ENCODE measurements at places on chromosomes 4 and X.

DNA sequence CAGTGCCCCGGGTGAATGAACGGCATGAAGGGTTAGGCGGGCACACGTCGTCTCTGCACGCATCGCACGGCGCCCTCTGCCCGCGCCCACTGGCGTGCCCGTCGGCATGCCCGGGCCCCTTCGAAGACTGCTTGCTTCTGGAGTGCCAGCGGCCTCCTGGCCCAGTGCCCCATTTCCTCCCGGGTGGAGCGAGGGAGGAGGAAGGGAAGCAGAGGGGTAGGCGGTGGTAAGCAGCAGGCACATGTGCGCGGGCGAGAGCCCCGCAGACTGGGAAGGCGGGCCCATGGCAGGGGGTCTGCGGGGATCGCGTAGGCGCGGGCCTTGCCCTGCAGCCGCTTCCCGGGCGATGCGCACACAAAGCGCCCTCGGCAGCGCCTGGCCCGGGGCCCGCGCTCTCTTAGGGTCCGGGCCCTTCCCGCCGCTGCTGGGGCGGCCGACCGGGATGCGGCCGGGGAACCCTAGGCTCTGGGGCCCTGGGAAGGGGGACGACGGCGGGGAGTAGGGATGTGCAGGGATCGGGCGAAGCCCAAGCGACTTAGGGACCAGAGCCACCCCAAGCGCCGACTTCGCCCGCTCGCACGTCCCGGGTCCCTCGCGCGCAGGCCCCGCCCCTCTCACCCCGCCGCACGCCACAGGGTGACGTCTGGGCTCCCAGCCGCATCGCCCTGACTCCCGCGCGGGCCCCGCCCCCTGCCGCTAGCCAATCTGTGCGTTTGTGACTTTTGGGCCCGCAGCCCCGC lies 866 bp upstream of the EMD start:
- peak; percentile 61 for DNase-seq

DNA sequence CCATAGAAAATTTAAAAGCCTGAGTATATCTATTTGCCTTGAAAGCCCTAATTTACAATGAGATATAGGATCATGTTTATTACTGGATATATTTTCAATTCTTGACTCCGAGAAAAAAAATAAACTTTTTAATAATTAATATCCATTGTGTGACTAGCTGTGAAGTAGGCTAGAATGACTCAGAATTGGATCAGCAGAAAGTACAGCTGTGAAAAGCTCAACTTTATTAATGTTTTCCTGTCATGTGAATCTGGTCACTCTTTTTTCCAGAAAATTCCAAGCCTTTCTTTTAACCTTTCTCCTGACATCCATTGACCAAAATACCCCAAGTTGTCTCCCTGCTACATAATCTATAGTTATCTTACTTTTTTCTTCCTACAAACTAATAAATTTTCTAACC lies 171.8 kb upstream of the PACRGL start:
- no peak for DNase-seq

DNA sequence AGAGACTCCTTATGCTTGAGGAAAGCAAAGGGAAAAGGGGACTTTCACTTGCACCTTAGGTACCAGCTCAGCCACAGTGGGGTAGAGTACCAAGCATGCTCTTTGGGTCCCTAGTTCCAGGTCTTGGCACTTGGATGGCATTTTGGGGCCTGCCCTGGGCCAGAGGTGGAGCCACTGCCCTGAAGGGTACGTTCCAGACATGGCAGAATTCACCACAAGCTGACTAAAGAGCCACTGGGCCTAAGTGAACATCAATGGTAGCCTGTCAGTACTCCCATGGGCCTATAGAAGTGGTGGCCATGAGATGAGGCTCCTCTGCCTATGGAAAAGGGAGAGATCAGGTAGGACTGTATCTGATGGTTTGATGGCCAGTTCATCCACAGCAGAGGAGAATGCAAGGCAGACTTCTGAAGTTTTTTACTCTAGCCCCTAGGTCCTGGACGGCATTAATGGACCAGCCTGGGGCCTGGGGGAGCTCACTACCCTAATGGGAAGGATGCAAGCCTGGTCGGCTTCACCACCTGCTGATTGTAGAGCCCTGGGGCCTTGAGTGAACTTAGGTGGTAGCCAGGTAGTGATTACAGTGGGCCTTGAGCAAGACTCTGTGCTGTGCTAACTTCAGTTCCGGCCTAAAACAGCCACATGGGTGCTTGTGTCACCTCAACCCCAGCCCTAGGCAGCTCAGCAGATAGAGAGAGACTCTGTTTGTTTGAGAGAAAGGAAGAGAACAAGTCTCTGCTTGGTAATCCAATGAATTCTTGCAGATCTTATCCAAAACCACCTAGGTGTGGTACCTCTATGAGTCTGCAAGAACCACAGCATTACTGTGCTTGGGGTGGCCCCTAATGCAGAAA lies 19.8 kb upstream of the HSFX4 start:
- DNase-seq: no peak

GRCh38 chr4:168766604-168767316 lies 243.3 kb downstream of the CBR4 start:
- DNase-seq: no peak

GRCh38 chr4:84381759-84382158 lies 117.3 kb downstream of the NKX6-1 start:
- DNase-seq: no peak

GRCh38 chrX:19846995-19847790 lies 40.2 kb downstream of the SH3KBP1 start:
- DNase-seq: no peak

- DNase-seq: no peak
These were observed 188.0 kb upstream of the PGRMC2 start for GRCh38 chr4:128475597-128475996.

DNA sequence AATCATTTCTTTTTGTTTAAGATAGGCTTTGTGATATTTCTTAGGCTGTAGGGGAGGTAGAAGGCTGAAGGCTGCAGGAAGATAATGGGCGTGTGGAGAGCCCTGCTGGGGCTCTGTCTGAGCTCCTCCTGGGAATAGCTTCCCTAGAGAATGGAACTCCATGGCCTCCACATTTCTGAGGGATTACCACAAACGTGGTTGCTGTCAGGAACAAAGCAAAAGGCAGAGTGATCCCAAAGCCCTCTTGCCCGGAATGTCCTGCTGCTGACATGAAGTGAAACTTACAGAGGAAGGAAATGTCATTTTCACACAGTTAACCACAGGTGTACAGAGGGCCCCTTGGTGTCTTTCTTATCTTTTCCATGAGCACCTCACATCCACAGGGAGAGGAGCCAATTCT lies 89.3 kb downstream of the DDIT4L start:
- DNase-seq: no peak

- peak; percentile 86 for DNase-seq
These were observed 511 bp upstream of the MAP9 start for GRCh38 chr4:155377276-155377675.

GRCh38 chrX:14930663-14931062 lies 57.4 kb downstream of the MOSPD2 start:
- DNase-seq: no peak

GRCh38 chrX:37608156-37608555 lies 36.7 kb downstream of the LANCL3 start:
- no peak for DNase-seq

DNA sequence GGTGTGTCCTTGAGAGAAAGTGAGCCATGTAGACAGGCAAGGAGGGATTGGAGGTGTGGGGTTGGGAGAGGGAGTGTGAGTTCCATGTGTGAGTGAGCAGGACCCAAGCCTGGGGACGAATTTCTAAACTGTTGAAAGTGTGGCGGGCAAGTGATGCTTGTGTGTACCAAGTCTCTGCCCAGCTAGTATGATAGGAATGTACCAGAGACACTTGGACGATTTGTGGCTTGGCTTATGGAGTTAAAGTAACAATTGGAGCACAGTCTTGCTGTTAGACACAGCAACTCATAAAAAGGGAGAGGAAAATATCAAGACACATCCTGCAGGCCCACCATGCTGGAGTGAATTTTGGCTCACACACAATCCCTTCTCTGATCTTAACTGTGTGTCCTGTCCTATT lies 8.5 kb downstream of the PTTG2 start:
- DNase-seq: no peak

Data from NCI-H1092 treated with DMSO at 0.1 percent for 48 hours (cell line).